Mammary epithelial cell (primary cell): ENCODE measurements at places on chromosomes 3 and 15. TPM values are rescaled to one million over a fixed set of nuclear protein-coding genes. Genes with fewer than 3 reads are reported as not detected.

SERPINI2 gene
- not detected in 2 replicates for total RNA-seq

CD200 gene
- total RNA-seq: 9.8 and 13.0 TPM in 2 replicates

FRMD5 gene
- 12.5 and 12.6 TPM in 2 replicates for total RNA-seq

STRIT1 gene
- not detected in 2 replicates for total RNA-seq

FGD5 gene
- total RNA-seq: not detected in 2 replicates

DPPA2 gene
- not detected for total RNA-seq

PPM1L gene
- total RNA-seq: 0.96 and 1.1 TPM in 2 replicates

PXK gene
- total RNA-seq: 42.2 TPM

CSPG4 gene
- 28.5 TPM for total RNA-seq

CLPX gene
- 28.3 TPM for total RNA-seq

AQR gene
- total RNA-seq: 25.2 and 30.0 TPM in 2 replicates

GMNC gene
- not detected in 2 replicates for total RNA-seq

TCF12 gene
- 110 and 157 TPM in 2 replicates for total RNA-seq

PLS1 gene
- 4.0 TPM for total RNA-seq
